ENCODE measurements at places on chromosomes 12 and 14. TPM values are rescaled to one million over a fixed set of nuclear protein-coding genes. Genes with fewer than 3 reads are reported as not detected.

The CCDC175 gene
- not detected for total RNA-seq

The ARID2 gene
- 43.2 TPM for total RNA-seq

The GUCY2C gene
- total RNA-seq = not detected

The ESPL1 gene
- 61.2 TPM for total RNA-seq

The INHBC gene
- not detected for total RNA-seq

- peaks cover 6% of the 10 kb centered on the region for H3K27me3 ChIP-seq
- peaks cover 5% of the 10 kb centered on the region for H3K36me3 ChIP-seq
- H3K4me1 ChIP-seq = peaks cover 8% of the 10 kb centered on the region
- no peak overlapping the region for H3K4me3 ChIP-seq
- H3K27ac ChIP-seq = peak overlapping the region; percentile 50
Observed at GRCh38 chr14:104228221-104228620, 89.8 kb downstream of the KIF26A start.

- peaks cover 17% of the 10 kb centered on the region for H3K4me1 ChIP-seq
- H3K4me3 ChIP-seq = no peak overlapping the region
- no peak for DNase-seq
- H3K36me3 ChIP-seq = peaks cover 4% of the 10 kb centered on the region
- H3K27ac ChIP-seq = no peak overlapping the region
Observed at GRCh38 chr12:70255311-70255710, 12.1 kb downstream of the CNOT2 start.

- DNase-seq = no peak
- H3K36me3 ChIP-seq = no peaks in the 10 kb centered on the region
- peaks cover 2% of the 10 kb centered on the region for H3K27me3 ChIP-seq
- no peak overlapping the region for H3K4me3 ChIP-seq
- H3K27ac ChIP-seq = no peak overlapping the region
Observed at GRCh38 chr12:63404611-63405010, 253.6 kb upstream of the AVPR1A start.

DNA sequence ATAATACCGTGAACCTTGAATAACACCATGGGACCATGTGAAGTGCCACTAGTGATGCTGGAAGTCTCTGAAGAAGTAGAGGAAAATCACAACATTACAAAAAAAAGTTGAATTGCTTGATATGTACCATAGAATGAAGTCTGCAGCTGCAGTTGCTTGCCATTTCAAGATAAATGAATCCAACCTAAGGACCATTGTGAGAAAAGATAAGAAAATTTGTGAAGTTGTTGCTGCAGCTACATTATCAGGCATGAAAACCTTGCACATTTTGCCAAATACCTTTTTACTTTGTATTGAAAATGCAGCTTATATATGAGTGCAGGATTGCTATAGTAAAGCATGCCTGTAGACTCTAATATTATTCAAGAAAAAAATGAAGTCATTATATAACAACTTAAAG, 126.5 kb downstream of the NUBPL start:
- no peaks in the 10 kb centered on the region for H3K27me3 ChIP-seq
- no peak overlapping the region for H3K27ac ChIP-seq
- DNase-seq = no peak
- no peak overlapping the region for H3K4me3 ChIP-seq

DNA sequence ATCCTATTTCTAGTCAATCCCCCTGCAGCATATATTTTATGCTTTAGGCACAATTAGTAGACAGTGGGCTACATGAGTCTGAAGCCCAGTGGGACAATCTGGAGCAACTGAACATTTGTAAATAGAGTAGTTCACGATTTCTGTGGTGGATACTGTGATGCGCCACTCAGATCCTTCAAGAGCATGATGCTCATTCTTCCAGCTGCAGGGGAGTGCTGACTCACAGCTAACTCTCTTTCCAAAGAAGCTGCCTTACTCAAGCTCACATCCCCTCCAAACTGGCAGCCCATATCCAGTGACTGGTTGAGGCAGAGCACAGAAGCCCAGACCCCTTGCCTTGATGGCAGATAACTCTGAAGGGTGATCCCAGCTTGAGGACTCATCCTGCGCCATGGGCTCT, 224.2 kb upstream of the EEA1 start:
- no peaks in the 10 kb centered on the region for H3K4me1 ChIP-seq
- H3K27ac ChIP-seq = no peak overlapping the region
- H3K4me3 ChIP-seq = no peak overlapping the region
- peaks cover 2% of the 10 kb centered on the region for H3K27me3 ChIP-seq
- DNase-seq = no peak

DNA sequence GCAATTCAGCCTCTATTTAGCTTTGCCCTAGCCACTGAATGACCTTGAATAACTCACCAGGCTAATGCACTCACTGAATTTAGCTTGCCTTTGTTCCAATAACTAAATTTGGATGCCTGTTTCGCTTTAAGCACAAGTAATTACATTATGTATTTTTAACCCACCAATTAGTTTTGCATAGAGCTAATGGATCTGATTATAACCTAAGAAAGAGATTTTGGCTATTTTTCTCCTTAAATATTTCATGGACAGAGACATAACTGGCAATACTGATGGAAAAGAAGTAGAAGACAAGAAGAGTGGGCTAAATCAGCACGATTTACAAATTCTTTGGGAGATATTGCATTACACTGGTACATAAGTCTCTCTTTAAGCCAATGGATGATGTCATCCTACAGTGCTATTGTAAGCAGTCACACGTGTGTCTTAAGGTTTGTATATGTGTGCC, 85.7 kb downstream of the AKAP6 start:
- H3K4me3 ChIP-seq = no peak overlapping the region
- H3K27me3 ChIP-seq = peaks cover 3% of the 10 kb centered on the region
- DNase-seq = no peak
- H3K36me3 ChIP-seq = no peaks in the 10 kb centered on the region

DNA sequence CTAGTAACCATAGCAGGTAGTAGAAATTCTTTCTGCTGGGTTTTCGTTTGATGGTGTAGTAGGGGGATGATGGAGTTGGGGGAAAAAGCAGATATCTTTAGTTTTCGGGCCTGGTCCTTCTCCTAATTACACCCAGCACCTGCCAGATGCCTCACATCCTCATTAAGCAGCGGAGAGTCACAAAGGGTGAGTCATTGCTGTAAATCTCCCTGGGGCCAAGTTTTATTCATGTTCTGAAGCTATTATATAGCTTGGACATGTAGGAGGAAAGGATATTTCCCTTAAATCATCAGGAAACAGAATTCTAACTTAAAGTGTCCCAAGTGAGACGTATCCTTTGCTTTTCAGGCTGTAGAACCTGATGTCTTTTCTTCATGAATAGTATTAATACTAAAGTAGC, 4.9 kb upstream of the NECAP1 start:
- H3K36me3 ChIP-seq = no peaks in the 10 kb centered on the region
- peaks cover 23% of the 10 kb centered on the region for H3K4me1 ChIP-seq
- no peak for DNase-seq

GRCh38 chr14:106417224-106418049, 891.1 kb downstream of the TMEM121 start:
- peak; percentile 86 for DNase-seq
- H3K36me3 ChIP-seq = no peaks in the 10 kb centered on the region
- no peak overlapping the region for H3K27ac ChIP-seq
- peaks cover 15% of the 10 kb centered on the region for H3K4me1 ChIP-seq

GRCh38 chr14:86055512-86056075, 525.6 kb downstream of the FLRT2 start:
- no peak for DNase-seq
- H3K27ac ChIP-seq = no peak overlapping the region
- H3K27me3 ChIP-seq = no peaks in the 10 kb centered on the region

GRCh38 chr12:43308776-43309175, 243.2 kb downstream of the ADAMTS20 start:
- H3K27me3 ChIP-seq = peaks cover 3% of the 10 kb centered on the region
- DNase-seq = no peak
- no peaks in the 10 kb centered on the region for H3K36me3 ChIP-seq
- no peak overlapping the region for H3K4me3 ChIP-seq
- H3K27ac ChIP-seq = no peak overlapping the region
- no peaks in the 10 kb centered on the region for H3K4me1 ChIP-seq

DNA sequence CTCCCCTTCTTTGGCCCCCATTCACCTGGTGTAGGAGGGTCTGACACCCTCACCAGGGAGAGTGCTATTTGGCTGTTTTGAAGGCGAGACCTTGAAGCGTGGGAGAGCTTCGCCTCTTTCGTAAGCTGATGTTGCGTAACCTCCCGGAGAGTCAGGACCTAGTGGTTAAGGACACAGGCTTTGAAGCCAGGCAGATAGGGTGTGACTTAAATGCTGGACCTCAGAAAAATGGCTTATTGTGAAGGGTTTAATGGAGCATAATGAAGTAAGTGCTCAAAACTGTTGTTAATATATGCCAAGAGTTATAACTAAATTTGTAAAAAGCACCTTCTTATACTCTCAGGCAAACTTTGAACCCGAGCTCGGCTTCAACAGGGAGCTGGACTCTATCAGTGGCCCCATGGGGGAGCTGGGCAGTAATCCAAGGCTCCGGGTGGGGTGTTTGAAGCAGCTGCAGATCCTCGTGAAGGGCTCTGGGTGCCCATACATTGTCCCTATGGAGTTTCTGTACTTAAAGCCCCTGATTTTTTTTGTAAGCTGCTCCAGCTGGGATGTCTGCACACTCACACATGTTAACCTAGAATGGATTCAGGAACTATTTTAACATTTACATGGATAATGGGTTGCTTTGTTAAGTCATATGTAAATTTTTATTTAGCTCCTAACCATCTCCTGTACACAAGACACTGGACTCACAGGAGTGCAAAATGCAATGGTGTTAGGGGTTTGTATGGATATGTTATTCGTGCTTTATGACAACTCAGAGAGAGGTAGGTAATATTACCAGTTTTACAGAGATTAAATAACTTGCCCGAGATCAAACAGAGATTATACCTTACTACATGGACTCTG, 26.0 kb downstream of the PPFIBP1 start:
- no peak for DNase-seq
- H3K27ac ChIP-seq = no peak overlapping the region
- peaks cover 4% of the 10 kb centered on the region for H3K36me3 ChIP-seq
- peaks cover 6% of the 10 kb centered on the region for H3K27me3 ChIP-seq
- no peak overlapping the region for H3K4me3 ChIP-seq

DNA sequence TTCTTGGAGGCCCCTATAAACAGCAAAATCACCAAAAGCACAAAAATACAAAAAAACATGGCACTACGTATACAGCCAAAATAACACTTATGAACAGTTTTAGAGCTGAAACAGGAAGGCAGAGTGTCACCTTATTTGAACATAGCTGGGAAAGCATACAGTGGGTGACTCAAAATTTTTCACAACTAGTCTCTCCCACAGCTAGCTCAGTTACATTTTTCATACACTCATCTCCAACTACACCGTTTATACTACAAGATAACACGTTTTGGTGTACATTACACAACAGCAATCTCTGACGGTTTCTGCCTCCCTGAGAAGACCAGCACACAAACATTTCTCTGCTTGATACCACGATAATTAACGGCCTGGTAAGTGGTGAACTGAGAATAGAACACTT, 2.9 kb downstream of the RAD52 start:
- H3K4me1 ChIP-seq = peaks cover 35% of the 10 kb centered on the region
- peaks cover 14% of the 10 kb centered on the region for H3K36me3 ChIP-seq
- no peak for DNase-seq
- peaks cover 6% of the 10 kb centered on the region for H3K27me3 ChIP-seq

GRCh38 chr12:111249757-111250156, 119.1 kb downstream of the PHETA1 start:
- H3K4me3 ChIP-seq = no peak overlapping the region
- no peak overlapping the region for H3K27ac ChIP-seq
- H3K27me3 ChIP-seq = no peaks in the 10 kb centered on the region
- H3K4me1 ChIP-seq = no peaks in the 10 kb centered on the region

DNA sequence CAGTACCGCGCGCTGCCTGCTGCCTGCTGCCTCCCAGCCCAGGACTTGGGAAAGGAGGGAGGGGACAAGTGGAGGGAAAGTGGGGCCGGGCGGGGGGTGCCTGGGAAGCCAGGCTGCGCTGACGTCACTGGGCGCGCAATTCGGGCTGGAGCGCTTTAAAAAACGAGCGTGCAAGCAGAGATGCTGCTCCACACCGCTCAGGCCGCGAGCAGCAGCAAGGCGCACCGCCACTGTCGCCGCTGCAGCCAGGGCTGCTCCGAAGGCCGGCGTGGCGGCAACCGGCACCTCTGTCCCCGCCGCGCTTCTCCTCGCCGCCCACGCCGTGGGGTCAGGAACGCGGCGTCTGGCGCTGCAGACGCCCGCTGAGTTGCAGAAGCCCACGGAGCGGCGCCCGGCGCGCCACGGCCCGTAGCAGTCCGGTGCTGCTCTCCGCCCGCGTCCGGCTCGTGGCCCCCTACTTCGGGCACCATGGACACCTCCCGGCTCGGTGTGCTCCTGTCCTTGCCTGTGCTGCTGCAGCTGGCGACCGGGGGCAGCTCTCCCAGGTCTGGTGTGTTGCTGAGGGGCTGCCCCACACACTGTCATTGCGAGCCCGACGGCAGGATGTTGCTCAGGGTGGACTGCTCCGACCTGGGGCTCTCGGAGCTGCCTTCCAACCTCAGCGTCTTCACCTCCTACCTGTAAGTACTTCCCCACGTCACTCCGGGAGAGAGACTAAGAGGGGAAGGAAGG, at the start of gene LGR5:
Gene LGR5 (plus strand): TSS at position 186 of the 732 bp plus-strand sequence. CDS start 283 bp downstream, at position 469.
- H3K36me3 ChIP-seq = no peaks in the 10 kb centered on the region
- H3K27me3 ChIP-seq = peaks cover 58% of the 10 kb centered on the region
- peak within 1 kb of the TSS; percentile 69 for H3K4me3 ChIP-seq
- DNase-seq = no peak
- H3K27ac ChIP-seq = peak within 1 kb of the TSS; percentile 52

DNA sequence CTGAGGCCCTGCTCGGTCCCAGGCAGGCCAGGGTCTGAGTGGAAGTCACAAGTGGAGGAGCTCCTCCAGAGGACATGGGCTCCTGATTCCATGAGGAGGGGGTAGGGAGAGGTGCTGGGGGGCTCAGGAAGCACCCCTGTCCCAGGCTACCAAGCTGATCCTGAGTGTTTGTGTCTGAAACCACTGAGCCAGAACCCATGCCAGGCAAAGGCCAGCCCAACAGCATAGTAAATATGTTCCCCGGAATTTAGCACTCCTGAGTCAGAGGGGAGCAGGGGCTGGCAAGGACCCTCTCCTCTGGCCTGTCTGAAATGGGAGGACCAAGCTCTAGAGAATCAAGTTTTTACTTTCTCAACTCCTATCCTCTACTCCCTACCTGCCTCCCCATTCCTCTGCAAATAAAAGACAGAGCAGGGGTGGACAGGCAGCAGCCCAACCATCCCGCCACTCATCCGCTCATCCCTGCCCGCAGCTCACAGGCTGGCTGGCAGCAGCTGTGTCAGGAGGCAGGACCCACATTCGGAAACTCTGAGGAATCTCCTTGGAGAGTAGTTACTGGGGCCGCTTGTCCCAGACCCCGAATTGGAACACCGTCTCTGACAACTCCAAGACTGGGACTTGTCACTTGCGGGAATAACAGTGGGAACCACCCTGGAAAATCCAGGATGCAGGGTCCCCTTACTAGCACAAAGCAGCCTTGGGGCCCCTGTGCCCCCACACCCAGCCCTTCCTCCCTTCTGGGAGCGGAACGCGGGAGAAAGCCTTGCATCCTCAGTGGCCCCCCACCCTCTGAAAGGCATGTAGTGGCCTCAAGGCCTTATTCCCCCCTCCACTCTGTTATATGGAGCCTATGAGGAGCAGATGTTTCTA, 102.5 kb downstream of the ZFP36L1 start:
- H3K4me1 ChIP-seq = peaks cover 37% of the 10 kb centered on the region
- no peaks in the 10 kb centered on the region for H3K36me3 ChIP-seq
- no peak overlapping the region for H3K4me3 ChIP-seq
- no peak for DNase-seq
